ENCODE measurements at places on chromosomes 16 and 17.

DNA sequence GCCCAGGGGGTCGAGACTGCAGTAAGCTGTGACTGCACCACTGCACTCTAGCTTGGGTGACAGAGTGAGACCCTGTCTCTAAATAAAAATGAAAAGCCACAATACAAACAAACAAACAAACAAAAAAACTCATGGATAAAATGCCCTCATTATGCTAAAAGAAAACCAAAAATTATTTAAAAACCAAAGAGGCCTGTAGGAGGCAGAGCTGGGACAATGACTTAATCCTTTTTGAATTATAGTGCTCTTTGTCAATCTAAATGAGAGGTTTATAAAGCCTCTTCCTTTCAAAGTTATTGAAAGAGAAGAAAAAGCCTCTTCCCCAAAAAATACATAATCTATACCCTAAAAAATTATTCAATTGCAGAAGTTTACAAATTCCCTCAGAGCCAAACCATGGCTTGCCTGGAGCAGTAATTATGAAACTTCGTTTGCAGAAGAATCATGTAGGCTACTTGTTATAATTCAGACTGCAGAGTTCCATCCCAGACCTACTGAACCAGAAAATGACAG lies 18.5 kb downstream of the CRLF3 start:
- DNase-seq, result no peak

GRCh38 chr17:78497115-78497540 lies 80.1 kb downstream of the DNAH17 start:
- no peak for DNase-seq

DNA sequence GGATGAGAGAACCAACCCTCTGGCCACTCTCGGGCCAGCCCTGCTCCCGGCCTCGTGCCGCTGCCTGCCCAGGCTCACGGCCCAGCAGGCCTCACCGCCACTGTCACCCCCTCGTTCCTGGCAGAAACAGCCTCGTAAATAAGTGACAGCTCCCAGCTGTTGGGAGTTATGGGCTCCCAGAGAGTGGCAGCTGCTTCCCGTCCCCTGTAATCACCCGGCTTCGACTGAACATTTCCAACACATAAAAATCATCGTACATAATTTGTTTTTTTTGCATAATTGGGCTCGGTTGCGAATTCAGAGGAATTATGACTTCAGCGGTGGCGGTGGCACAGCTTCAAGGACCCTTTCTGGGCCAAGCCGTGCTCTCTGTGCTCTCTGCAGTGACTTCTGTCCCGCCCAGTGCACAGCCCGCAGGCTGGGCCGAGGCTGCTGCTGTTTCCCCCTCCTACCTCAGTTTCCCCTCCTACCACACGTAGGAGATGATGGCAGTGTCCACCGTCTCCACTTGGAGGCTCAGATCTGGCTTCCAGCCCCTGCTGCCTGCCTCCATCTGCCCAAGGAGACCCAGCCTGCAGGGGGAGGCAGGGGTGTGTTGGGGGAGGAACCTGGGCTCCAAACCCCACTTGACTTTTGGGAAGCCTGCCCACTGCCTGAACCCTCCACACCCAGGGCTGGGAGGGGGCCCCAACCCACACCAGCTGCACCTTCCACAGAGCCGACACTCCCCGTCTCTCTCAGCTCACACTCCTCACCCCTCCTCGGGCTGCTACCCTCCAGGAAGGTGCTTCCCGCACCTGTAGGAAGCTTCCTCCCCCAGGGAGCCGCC lies 84.9 kb downstream of the RTN4RL1 start:
- no peak for DNase-seq

- no peak for DNase-seq
Measured at GRCh38 chr16:50161950-50162349, 8.8 kb downstream of the TENT4B start.

DNA sequence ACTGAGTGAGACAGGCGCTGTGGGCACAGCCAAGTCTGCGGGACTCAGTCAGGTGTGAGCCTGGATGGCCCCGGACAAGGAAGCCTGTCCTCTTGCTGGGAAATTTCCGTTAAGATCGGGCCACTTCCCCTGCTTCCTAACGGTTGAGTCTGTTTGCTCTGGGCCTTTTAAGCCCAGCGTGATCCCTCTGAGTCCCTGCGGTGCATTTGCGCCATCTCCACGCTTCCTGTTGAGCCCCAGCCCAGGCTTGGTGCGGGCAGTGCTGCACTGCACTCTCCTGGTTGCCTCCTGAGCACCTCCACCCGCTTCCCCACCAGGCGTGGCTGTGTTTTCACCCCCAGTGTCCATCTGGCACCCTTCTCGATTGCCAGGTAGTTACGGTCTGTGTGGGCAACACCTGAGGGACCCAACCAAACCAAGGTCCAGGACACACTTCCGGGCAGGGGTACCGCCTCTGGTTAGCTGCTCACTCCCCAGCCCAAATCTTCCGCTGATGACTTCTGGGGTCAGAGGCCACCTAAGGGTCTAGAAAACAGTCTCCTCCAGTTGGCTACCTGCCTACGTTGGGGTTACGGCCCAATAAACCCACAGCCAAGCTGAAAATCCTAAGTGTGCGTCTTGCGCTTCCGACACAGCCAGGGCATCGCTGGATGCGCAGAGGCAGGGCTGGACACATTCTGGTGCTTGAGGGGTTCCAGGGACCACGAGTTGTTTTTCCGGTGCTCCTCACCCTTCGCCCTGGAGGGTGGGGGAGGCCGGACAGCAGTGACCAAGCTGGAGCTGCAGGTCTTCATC lies 1.4 kb upstream of the SLC25A10 start:
- no peak for DNase-seq

DNA sequence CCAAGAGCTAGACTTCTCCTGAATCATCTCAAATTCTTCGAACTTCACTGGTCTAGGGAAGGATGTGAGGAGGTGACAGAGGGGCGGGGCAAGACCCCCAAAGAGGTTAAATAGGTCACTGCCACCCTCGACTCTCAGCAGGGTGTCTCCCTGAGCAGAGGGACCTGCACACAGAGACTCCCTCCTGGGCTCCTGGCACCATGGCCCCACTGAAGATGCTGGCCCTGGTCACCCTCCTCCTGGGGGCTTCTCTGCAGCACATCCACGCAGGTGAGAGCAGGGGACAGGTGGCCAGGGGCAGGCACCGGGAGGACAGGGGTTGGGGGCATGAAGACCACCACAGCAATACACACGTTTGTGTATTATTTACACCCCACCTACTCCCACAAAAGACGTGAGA lies 9.2 kb downstream of the CCL17 start:
- DNase-seq, result no peak

DNA sequence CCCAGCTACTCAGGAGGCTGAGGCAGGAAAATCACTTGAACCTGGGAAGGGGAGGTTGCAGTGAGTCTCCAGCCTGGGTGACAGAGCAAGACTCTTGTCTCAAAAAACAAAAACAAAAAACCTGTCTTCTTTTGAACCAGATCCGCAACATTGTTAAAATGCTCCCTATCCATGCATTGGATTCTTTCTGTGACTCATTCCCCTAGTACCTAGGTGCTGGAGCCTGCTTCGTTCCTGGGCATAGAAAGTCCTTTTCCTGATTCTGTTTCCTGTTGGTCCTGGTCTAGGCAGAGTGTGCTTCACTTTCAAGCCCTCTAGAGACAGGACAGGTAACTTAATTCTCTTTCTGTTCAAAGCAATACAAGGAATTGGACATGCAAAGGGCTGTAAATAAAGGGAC lies 5.2 kb downstream of the EPN2 start:
- no peak for DNase-seq

DNA sequence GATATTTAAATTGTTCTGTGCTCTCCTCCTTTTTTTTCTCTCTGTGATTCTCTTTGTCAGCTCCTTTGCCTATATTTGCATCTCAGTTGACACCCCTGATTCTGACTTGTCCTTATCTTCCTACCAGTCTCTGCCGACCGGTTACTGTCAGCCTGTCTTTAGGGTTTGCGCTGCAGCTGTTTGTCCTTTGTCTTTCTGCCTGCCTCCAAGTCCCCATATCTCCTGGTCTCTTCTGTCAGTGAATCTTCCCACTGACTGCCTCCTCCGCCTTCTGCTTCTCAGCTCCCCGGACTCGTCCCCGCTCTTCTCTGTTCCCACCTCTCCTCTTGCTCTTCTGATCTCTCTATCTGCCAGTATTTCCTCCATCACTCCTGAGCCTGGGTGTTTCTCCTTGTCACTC lies 5.2 kb downstream of the TLCD2 start:
- DNase-seq, result no peak

GRCh38 chr16:81618187-81618586 lies 160.9 kb upstream of the PLCG2 start:
- no peak for DNase-seq

GRCh38 chr16:2702871-2703745 lies 16.9 kb downstream of the PRSS27 start:
- no peak for DNase-seq

DNA sequence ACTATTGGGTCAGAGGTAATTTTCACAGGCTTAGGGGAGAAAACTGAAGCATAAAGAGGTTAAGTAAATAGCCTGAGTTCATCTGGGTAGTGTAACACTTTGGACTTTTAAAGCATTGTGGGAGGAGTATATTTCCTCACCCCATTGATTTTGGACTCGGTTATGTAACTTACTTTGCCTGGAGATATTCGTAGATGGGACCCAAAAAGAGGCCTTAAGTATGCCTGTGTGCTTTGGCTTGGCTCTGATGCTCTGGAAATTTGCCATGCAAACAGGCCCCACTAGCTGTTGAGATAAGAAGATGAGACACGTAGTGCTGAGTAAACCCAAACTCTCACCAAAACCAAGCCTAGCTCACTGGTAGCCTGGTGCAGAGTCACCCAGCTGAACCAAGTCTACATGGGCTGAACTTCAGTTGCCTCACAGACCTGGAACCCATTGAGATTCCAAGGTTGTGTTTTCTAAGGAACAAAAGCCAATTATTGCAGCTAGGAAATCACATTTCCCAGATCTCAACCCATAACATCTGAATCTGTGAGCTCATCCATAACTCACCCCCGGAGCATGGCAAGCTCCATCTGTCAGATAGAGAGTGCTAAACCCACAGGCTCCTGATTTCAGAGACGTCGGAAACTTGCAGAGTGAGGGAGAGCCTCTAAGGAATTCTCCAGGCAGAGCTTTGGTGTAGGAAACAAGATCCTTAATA lies 536.0 kb upstream of the C16orf82 start:
- no peak for DNase-seq

GRCh38 chr16:28556914-28557320 lies 3.2 kb downstream of the SGF29 start:
- no peak for DNase-seq

DNA sequence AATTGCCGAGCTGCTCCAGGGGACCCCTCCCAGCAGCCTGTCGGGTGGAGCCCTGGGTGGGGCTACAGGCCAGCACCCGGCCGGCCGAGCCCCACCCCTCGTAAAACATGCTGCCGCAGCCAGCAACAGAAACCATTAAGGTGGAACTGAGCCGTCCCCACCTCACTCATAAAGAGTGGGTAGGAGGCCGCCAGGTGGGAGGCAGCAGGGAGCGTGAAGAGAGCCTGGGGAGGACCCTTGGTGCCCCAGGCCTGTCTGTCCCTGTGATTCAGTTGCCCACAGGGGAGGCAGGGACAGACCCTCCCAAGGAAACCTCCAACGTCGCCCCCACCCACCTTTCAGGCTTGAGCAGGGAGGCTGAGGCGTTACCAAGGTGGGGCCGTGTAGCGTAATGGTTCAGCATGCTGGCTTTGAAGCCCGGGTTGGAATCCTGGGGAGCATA lies 8.4 kb downstream of the FOXN1 start:
- no peak for DNase-seq

DNA sequence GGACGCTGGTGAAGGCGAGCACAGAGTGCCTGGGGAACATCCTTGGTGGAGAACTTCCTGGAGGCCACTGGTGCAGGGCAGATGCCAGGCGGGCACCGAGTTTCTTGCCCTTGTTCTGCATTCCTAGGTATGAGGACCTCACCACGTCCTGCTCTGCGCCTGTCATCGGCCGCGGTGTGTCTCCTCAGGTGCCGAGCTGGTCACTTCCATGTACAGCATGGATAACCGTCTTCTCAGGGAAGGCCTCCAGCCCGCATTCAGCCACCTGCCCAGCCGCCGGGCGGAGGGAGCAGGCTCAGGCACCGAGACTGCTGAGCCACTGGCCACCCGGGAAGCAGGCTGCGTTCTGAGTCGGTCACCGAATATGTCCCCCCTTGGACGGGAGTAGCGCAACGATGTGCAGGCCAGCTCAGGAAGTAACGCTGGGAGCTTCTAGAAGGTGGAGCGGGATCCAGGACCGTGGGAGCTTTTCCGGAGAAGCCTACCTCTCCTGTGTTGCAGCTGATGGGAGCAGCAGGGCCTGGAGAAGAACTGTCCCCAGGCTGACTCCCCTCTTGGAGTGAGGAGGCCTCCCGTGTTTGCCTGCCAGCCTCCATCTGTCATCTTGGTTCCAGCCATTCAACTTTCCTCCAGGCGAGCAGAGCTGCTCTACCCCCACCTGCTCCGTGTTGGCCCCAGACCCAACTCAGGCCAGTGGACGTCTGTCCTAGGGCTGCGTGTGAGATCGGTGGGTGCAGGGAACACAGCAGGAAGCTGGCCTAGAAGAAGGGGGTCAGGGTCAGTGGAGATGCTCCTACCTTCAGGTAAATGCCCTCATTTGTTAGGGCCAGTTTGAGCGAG lies 2.1 kb upstream of the BAIAP2 start:
- DNase-seq, result peak; percentile 34

DNA sequence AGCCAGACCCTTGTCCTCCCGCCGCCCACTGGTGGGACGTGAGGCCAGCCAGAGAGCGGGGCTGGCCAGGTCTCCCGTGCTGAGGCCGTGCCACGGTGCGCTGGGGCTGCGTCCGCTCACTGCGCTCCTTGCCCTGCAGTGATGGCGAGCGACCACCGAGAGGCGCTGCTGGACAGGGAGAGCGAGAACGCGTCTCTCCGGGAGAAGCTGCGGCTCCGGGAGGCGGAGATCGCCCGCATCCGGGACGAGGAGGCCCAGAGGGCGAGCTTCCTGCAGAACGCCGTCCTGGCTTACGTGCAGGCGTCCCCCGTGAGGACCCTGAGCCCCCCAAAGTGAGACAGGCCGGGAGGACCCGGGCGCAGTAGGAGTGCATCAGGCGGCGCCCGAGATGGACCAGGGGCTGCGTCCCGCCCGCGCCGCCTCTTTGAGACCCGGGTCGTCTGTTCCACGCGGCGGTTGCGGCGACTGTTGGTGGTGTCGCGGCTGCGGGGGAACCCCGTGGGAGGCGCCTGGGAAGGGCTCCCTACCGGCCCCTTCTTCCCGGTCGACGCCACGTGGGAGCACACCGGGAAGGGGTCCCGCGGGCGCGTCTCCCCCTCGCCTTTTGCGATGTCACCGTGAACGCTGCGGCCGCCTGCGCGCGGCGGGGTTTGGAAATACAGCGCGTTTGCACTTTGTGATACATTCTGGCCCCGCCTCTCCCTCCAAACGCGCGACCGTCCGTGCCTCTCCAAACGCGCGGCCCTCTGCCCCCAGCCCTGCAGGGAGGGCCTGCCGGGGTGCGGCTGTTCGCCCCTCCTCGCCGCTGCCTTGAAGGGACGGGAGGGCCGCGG lies 792 bp upstream of the RAC3 start:
- DNase-seq, result peak; percentile 77

DNA sequence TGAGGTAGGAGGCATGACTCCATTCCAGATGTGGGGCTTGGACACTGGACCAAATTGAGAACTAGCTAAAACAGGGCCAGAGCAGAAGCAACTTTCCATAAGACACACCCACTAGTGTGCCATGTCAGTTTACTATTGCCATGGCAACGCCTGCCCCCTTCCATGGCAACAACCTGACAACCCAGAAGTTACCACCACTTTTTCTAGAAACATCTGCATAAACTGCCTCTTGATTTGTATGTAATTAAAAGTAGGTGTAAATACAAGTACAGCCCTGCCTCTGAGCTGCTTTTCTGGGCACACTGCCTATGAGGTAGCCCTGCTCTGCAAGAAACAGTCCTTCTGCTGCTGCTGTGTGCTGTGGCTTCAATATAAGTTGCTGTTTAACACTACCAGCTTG lies 19.5 kb upstream of the SCNN1B start:
- no peak for DNase-seq
